ENCODE measurements at places on chromosomes 6 and 20.

- DNase-seq: no peak
These were observed 27.3 kb upstream of the FOXA2 start for GRCh38 chr20:22611636-22612035.

- DNase-seq: no peak
These were observed 36.9 kb upstream of the CCDC167 start for GRCh38 chr6:37536491-37537190.

DNA sequence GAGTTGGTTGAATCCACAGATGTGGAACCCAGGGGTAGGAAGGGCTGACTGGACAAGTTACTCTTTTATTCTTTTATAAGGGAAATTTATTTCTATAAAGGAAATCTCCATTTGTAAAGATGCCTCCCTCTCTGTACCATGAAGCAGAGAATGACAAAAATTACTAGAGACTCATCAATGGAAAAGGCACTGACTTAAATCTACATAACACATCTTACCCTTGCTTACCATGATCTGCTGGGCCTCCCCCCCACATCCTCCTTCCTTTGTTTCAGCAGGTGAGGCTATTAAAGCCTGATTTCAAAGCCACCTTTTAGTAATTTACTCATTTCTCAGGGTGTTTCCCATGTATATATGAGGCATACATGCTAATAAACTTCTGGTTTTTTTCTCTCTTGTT is 130.2 kb upstream of the HDDC2 start:
- no peak for DNase-seq

DNA sequence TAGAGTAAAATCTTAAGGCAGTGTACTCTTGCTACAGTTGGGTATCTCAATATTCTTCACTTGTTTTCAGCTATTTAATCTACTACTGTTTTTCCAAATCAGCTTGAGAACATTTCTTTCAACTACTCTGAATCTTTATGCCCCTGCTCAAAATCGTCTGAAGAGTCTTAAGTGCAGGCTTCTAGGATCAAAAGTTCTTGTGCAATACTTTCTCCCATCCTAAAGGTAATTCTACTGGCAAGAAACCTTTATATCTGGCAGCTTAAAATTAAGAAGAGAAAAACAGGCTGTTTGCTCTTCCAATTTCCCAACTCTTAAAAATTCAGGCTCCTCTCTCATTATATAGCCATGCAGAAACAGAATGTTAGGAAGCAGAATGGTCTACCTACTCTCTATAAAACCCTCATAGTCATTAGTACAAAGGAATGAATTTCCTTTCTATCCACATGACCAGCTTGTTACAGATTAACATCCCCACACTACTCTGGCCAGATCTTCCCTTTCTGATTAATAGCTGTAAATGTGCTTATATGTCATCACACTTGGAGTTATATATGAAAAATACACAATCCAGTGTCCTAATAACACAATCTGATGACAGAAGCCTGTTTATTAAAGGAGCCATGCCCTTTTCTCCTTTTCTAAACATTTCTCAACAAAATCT is 122.2 kb upstream of the FAM184A start:
- no peak for DNase-seq

DNA sequence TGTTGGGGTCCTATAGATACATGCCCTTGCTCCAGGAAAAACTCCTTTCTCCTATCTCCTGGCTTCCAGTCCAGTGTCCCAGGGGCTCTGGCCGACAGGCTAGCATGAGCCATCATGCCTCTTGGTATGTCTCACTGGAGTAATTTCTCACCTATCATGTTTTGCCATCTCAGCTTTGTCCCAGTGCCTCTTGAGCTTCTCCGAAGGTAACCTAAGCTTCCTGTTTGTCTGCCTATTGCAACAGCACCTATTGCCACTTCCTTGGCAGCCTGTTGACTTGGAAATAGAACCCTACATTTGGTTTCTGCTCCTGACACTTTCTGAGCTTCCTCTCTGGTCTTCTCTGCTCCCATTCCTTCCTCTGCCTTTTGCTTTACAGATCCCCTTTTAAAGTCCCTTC is 197.7 kb downstream of the KCNQ5 start:
- DNase-seq: no peak

GRCh38 chr6:96469312-96469711 is 52.3 kb upstream of the UFL1 start:
- no peak for DNase-seq

Measured in stimulated activated CD8-positive, alpha-beta memory T cell treated with anti-CD3 and anti-CD28 coated beads, Interleukin-7, amount 100 ng/mL, for 4 hours (primary cell).